ENCODE measurements at places on chromosomes 11 and 22.

GRCh38 chr11:2194877-2195755 is 23.5 kb upstream of the TH start:
- DNase-seq: no peak

GRCh38 chr11:104581246-104581980 is 316.8 kb downstream of the CASP12 start:
- DNase-seq: no peak

DNA sequence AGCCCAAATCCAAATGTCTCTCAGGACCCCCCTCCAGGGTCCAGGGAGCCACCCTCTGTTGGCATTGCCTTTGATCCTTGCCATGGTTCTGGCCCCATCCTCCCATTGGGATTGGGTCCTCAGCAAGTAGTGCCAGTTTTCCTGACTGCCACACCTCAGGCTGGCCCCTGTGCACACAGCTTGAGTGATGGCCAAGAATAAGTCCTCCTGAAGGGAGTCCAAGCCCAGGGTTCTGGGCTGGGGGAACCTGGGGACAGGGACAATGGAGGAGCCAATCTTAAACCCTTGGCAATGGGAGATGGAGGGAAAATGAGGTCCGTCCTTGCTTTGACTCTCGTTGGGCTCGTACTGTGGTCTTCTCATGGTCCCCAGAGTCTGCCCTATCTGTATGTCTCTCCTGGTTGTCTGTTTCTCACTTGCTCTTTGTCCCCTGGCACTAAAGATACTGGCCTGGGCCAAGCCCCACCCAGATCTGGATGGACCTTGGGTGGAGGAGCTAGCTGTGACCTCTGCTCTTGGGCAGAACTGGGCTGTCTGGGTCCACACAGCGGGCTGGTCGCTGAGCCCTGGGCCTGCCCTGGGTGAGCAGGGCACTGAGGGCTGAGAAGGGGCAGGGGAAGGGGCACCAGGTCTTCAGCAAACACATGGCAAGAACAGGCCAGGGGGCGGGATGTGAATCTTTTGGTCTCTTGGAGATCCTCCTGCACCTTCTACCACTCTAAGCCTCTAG is 2.9 kb downstream of the SOX10 start:
- DNase-seq: no peak

DNA sequence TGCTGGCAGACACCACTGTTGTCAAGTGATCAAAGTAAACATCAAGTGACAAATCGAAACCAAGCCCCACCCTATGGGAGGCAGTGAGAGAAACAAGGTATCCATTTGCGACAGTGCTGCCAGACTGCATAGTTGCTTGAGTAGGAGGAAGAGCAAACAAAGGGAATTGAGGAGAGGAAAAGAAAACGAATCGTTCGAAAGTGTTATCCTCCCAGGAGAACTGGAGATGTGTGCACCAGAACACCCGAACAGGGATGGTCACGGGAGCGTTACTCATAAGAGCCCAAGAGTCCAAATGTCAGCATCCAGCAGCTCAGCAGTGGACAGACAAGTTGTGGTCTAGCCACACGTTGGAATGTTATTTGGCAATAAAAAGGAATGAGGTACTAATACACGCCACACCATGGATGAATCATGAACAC is 58.4 kb upstream of the NUP50 start:
- DNase-seq: no peak

GRCh38 chr11:63910675-63911074 is 6.3 kb downstream of the RCOR2 start:
- no peak for DNase-seq

DNA sequence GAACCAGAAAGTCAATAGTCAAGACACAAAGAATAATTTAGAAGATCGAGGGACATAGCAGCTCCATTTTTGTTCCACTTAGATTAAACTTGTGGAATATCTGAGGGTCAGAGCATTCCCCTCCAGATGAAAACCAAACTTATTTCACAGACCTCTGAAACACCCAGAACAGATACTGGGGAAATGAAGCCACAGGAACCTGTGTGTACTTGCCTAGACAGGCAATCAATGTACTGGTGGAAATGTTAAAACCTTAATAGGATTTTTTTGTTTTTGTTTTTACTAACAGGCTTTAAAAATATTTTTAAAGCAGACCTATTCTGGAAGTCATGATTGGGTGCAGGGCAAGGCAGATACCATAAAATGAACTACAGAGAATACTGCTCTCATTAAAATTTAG is 4.1 kb upstream of the FAR1 start:
- DNase-seq: no peak

GRCh38 chr11:35540526-35540925 is 15.1 kb upstream of the PAMR1 start:
- DNase-seq: no peak

DNA sequence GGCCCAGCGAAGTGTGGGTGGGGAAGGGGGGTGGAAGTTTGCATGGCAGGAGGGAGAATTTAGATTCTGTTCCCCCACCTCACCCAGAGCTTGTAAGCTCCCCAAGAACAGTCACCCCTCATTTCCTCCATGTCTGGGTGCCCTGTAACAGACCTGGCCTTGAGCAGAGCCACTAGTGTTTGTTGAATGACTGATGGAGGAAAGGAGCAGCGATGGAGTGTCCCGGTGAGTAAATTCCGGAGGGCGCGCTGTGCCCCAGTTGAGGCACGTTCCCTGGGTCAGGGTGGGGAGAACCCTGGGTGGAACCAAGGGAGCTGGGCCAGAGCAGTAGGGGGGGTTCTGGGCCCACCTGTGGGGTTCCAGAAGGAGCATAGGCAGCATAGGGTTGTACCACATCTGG is 827 bp downstream of the NAALADL1 start:
- DNase-seq: no peak

- no peak for DNase-seq
Observed at GRCh38 chr11:76267556-76267955, 61.3 kb upstream of the WNT11 start.

- no peak for DNase-seq
Observed at GRCh38 chr22:23532731-23533130, 47.4 kb downstream of the IGLL1 start.
